ENCODE measurements at places on chromosomes 3 and 15.

GRCh38 chr3:108022256-108023150, 68.3 kb downstream of the CD47 start:
- DNase-seq = no peak

DNA sequence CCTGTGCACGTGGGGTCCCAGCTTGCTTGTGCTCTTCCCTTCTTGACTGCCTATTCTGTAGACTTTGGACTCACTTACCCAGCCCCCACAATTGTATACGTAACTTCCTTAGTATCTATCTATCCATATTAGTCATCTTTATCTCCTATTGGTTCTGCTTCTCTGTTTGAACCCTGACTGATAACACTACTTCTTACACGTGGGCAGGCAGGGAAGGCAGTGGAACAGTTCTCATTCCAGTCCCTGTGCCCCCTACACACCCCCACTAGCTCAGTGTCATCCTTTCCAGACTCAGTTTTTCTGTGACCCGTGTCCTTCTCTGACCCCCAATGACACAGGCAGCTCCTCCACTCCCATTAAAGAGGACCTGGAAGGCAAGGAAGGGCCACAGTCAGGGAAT, 74.2 kb upstream of the FBN1 start:
- no peak for DNase-seq

- no peak for DNase-seq
Measured at GRCh38 chr3:14869917-14870782, 51.4 kb downstream of the FGD5 start.

GRCh38 chr15:67144609-67145311, 79.4 kb downstream of the SMAD3 start:
- no peak for DNase-seq

GRCh38 chr3:135337192-135337591, 542.1 kb downstream of the EPHB1 start:
- no peak for DNase-seq

DNA sequence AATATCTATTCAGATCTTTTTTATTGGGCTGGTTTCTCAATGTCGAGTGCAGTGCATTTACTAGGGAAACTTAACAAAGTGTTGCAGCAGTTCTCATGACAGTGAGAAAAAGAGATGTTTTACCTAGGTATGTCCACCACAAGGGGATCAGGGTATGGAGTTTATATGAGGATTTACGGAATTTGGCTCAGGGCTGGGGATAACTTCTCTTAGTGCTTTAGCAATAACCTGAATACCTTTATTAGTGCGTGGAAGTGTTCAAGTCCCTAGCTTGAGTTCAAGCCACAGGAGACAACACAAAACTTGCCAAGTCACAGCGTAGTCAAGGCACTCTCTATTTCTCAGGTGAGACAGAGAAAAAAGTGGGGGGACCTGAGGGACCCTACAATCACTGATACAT, 3.9 kb upstream of the CCR3 start:
- no peak for DNase-seq

- no peak for DNase-seq
Measured at GRCh38 chr3:49171775-49172500, 540 bp downstream of the KLHDC8B start.
